ENCODE measurements at places on chromosomes 1 and 21. TPM values are rescaled to one million over a fixed set of nuclear protein-coding genes. Genes with fewer than 3 reads are reported as not detected.

GRCh38 chr1:150162862-150163706, 13.4 kb downstream of the PLEKHO1 start:
- peaks cover 31% of the 10 kb centered on the region for H3K4me1 ChIP-seq
- DNase-seq, result peak; percentile 71
- H3K27me3 ChIP-seq, result no peaks in the 10 kb centered on the region
- peak overlapping the region; percentile 18 for H3K4me3 ChIP-seq
- peaks cover 13% of the 10 kb centered on the region for H3K36me3 ChIP-seq
- H3K27ac ChIP-seq, result peak overlapping the region; percentile 94

DNA sequence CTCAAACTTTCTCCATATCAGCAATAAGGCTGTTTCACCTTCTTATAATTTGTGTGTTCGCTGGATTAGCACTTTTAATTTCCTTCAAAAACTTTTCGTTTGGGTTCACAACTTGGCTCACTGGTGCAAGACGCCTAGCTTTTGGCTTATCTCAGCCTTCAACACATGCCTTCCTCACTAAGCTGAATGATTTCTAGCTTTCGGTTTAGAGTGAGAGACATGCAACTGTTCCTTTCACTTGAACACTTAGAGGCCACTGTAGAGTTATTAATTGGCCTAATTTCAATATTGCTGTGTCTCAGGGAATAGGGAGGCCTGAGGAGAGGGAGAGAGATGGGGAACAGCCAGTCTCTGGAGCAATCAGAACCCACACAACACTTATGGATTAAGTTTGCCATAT, 41.2 kb upstream of the IFNLR1 start:
- no peaks in the 10 kb centered on the region for H3K4me1 ChIP-seq
- H3K27ac ChIP-seq, result no peak overlapping the region
- H3K36me3 ChIP-seq, result no peaks in the 10 kb centered on the region
- H3K27me3 ChIP-seq, result no peaks in the 10 kb centered on the region
- H3K4me3 ChIP-seq, result no peak overlapping the region

The SPRR2A gene
- not detected for polyA plus RNA-seq

DNA sequence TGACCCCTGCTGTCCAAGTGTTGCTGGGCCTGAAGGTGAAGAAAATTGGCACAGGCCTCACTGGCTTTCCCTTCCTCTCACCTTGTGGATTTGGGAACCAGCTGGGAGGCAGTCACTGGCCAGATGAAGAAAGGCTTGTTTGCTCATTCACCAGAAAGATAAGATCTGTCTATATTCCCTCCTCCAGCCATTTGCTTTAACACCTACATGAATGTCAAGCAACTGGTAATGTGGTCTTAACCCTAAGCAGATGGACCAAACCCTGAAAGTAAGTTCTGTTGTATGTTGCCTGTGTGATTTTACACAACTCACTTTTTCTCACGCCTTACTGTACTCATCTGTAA, 10.3 kb upstream of the SRRM1 start:
- H3K27me3 ChIP-seq, result no peaks in the 10 kb centered on the region
- H3K4me3 ChIP-seq, result no peak overlapping the region
- no peak overlapping the region for H3K27ac ChIP-seq
- no peak for DNase-seq
- H3K4me1 ChIP-seq, result no peaks in the 10 kb centered on the region
- no peaks in the 10 kb centered on the region for H3K36me3 ChIP-seq

DNA sequence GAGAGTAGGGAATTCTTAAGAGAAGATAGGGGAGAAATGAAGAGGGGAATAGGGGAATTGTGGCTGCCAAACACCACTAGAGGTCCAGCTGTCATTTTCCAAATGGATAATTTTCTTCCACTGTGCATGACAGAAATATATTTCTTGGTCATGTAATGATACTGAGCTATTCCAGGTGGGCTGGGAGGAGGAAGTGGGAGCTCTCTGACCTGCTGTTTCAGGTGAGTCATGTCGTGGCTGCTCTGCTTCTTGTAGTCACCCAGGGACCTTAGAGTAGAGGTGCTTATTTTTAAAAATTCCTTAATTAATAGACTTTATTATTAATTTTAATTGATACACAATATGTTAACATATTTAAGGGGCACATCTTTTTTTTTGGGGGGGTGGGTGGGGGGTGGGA, 11.9 kb downstream of the PDE4B start:
- H3K36me3 ChIP-seq, result no peaks in the 10 kb centered on the region
- H3K4me1 ChIP-seq, result no peaks in the 10 kb centered on the region
- no peaks in the 10 kb centered on the region for H3K27me3 ChIP-seq
- DNase-seq, result no peak
- H3K27ac ChIP-seq, result no peak overlapping the region

The IL22RA1 gene
- 0.03 TPM for polyA plus RNA-seq

DNA sequence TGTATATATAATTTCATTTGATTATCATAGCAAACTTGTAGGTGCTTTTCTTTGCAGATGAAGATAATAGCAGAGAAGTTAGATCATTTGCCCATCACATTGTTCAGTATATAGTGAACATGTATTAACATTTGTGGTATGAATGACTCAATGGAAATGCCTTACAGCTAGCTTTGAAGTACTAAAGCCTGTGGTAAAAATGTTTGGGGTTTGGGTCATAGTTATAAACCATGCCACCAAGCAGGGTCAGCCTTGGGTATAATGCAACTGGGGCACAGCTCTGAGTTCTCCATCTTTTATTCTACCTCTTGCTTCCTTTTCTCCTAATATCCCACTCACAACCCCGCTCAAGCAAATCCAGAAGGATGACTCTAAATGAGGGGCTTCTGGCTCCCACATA, 141.6 kb downstream of the KCNT2 start:
- H3K4me3 ChIP-seq, result no peak overlapping the region
- H3K4me1 ChIP-seq, result peaks cover 17% of the 10 kb centered on the region
- no peaks in the 10 kb centered on the region for H3K27me3 ChIP-seq
- DNase-seq, result no peak

- no peaks in the 10 kb centered on the region for H3K36me3 ChIP-seq
- H3K4me1 ChIP-seq, result peaks cover 8% of the 10 kb centered on the region
- DNase-seq, result peak; percentile 39
These were observed 514 bp downstream of the S1PR1 start for GRCh38 chr1:101237229-101237837.

DNA sequence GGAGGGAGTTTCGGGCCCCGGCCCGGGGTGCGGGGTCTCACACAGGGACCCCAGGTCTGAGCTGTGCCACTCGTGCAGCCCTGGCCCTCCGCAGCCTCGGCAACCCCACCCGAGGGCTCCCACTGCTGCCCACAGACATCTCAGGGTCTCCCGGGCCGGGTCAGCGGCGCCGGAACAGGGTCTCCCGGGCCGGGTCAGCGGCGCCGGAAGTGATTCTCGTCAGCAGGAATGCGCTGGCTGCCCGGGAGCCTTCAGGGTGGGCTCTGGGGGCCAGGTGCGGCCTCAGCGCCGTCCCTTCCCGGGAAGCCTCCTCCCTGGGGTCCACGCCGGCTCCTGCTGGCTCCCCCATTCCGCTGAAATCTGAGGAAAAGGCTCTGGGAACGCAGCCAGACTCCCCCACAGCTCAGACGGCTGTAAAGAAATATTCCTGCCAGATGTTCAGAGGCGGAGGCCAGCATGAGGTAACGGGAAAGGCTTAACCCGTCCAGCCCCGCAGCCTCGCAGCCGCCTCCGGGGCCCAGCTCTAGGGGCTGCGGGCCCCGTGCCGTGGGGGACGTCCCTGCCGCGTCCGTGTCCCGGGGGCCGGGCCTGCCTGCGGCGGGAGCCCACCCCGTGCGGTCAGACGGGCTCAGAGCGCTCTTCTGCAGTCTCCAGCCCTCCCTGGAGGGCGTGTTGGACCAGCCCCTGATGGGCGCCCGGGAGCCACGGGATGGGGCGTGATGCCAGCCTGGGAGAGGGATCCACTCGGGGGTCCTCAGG, 8.7 kb upstream of the COL6A1 start:
- peak overlapping the region; percentile 98 for H3K27ac ChIP-seq
- DNase-seq, result peak; percentile 80
- peaks cover 23% of the 10 kb centered on the region for H3K4me1 ChIP-seq

DNA sequence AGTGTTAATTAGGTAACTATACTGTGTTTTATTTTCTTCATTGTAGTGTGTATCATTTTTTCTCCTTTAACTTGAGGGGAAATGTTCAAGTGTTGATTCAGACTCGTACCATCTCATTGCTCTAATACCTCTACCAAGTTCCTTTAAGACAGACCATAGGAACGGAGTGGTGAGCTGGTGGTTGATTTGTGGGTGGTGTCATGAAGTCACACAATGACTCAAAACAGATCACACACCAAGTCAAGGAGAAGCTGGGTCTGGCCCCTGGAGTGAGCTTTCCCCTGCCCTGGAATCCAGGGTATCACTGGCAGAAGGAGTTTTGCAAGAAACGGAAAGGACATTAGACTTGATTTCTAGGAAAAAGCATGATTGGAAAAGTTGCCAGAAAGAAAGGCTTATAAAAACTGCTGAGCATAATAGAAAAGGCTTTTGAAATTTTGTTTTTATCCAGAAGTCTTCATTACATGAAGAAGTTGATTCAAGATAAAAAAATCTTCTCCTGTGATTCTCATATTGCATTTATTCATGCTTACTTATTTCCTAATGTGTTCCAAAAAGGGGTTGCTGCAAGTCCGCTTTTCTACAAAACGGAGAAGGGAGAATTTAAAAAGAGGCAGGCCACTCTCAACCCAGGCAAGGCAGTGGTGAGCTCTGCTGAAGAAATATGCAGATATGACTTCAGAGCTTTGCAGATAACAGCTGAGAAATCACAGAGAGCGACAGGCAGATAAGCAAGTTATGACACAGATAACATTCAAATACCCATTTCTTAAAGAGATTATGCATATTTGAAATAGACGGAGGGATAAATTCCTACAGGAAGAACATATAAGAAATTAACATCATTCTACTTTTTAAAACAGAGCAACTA, 79.7 kb downstream of the TBX19 start:
- no peaks in the 10 kb centered on the region for H3K36me3 ChIP-seq
- H3K4me3 ChIP-seq, result no peak overlapping the region
- H3K27ac ChIP-seq, result no peak overlapping the region
- H3K27me3 ChIP-seq, result no peaks in the 10 kb centered on the region
- no peak for DNase-seq
- H3K4me1 ChIP-seq, result no peaks in the 10 kb centered on the region
